Stimulated activated CD4-positive, alpha-beta T cell treated with anti-CD3 and anti-CD28 coated beads, Interleukin-12 subunit alpha, Interleukin-12 subunit beta, amount 100 ng/mL, for 24 hours (primary cell): ENCODE measurements at places on chromosomes 7 and 10.

- DNase-seq = no peak
These were observed 22.7 kb downstream of the TACR2 start for GRCh38 chr10:69394020-69394419.

DNA sequence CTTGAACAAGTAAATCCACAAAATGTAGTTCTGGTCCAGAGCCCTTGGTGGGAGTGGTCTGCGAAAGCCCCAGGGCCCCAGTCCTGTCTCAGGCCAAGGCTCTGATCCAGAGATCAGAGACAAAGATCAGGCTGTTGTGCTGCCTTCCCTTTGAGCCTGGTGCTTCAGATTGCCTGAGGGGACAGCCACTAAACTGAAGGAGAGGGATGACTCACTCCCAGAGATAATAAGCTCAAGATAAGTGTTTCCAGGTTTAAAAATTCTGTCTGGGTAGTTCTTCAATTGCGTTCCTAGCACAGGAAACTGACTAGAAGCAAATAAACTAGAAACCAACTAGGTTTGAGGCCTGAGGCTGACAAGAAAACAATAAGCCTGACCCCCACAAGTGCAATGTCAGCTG lies 190.2 kb downstream of the RAMP3 start:
- no peak for DNase-seq

- no peak for DNase-seq
These were observed 51.6 kb downstream of the PDGFA start for GRCh38 chr7:467856-468545.

DNA sequence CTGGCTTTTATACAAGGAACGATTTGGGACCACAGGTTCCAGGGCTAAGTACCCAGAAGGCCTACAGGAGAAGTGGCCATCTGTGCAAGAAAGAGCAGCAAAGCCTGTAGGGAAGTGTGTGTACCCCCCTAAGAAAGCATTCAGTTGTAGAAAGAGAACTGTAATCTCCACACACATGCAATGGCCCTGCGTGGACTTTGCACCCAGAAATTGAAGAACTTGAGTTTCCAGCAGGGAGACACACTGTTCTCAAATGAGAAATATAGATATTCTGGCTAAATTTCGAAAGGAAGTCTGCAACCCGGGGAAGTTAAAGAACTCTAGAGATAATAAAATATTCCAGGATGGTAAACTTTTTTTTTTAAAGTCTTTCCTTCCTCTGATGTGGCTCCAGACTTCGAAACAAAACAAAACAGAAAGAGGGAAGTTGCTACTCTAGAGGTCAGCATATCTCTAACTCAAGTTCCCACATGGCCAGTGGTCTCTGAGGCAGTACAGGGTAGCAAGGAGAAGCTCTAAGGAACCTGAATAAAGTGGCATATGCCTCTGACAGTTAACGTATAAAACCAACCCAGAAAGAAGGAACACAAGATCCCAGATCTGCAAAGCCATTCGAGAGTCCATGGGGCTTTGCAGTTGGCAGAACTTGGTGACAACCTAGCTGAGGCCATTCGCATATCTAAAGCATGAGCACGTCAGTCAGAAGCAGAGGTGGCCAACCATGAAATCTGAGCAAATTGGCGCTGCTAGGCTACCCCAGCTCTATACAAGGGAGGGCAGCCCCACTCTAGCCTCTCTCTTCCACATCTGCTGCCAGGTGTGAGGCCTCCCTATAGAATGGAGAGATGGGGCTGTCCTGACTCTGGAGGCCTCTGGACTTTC lies 56.6 kb downstream of the ELMO1 start:
- DNase-seq = no peak

- no peak for DNase-seq
These were observed 24.3 kb upstream of the ZRANB1 start for GRCh38 chr10:124917428-124918190.

- no peak for DNase-seq
These were observed 163.3 kb downstream of the IPMK start for GRCh38 chr10:58104351-58104751.

GRCh38 chr10:21084700-21085099 lies 187.6 kb upstream of the NEBL start:
- no peak for DNase-seq

GRCh38 chr7:471191-471865 lies 48.3 kb downstream of the PDGFA start:
- DNase-seq = no peak

DNA sequence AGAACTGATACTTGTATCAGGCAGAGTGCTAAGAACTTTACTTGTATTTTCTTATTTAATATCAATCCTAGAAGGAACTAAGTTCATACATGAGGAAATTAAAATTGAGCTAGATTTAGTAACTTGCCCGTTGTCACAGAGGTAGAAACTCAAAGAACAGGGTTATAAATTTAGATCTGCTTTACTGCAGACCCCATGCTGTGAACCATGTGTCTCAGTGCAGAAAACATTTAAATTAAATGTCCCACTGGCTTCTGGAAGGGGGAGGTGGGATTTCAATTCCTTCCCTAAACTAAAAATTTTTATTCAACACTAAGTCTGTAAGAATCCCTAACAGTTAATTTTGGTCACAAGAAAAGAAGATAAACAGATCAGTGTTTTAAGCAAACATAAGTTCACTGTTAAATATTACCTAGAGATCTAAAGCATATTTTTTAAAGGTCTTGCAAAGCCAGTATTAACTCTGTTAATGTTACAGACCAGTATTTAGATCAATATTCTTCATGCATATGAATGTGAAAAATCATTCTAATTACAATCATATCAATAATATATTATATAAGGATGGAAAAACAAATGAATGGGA lies 23.1 kb downstream of the WASL start:
- no peak for DNase-seq

- no peak for DNase-seq
These were observed 643.5 kb upstream of the POT1 start for GRCh38 chr7:125573126-125573525.

DNA sequence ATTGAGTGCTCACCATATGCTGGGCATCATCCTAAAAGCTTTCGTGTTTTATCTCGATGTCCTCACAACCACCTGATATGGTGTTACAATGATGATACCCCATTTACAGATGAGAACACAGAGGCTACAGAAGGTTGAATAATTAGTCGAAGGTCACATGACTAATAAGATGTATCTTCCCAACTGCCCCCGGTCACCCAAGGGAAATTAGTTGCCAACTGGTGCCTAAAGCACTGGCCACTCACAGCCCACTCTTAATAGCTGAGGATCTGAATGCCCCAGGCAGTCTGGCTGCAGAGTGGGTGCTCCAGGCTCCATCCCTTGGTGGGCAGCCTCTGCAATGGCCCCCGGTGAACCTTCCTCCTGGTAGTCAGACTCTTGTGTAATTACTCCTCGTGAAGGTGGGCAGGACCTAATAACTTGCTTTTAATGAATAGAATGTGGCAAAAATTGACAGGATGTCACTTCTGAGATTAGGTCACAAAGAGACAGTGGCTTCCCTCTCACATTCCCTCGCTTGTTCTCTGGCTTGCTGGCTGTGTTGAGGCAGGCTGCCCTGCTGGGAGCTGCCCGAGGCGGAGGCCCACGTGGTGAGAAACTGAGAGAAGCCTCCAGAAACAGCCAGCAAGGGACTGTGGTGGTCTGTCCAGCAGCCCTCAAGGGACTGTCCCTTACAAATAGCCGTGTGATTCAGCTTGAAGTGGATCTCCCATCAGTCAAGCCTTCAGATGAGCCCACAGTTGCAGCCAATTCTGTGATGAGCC lies 109.4 kb downstream of the ARHGAP22 start:
- no peak for DNase-seq

DNA sequence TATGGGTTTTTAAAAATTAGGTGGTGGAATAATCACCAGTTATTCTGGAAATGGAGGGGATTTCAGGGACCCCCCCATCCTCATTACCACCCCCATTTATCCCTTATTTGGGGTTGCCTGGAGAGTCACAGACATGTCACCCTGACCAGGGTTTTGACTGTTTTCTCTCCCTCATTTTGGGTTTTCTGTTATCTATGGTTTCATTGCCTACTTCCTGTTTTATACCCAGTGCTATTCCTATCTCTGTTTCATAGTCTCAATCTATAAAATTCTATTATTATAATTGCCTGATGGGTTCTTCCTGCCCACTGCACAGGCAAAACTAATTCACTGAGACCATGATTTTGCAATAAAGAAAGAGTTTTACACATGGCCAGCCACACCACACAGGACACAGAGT lies 15.9 kb upstream of the FAM221A start:
- DNase-seq = no peak

GRCh38 chr10:42623929-42624328 lies 14.4 kb downstream of the ZNF33B start:
- no peak for DNase-seq

DNA sequence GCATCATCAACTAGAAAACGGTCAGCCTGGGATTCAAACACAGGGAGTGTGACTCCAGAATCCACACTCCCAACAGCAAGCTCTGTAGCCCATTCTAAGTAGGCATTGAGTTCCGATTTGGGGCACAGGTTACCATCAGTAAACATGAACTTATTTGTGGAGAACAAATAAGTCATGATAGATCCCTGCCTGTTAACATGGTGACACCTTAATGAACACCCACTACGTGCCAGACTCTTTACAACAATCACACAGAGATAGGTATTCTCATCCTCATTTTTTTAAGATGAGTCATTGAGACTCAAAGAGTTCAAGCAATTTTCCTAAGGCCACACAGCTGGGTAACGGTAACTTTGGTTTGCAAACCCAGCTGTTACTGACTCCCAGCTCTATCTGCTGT lies 91.5 kb downstream of the LYZL2 start:
- DNase-seq = no peak

- no peak for DNase-seq
These were observed 432.0 kb downstream of the ATRNL1 start for GRCh38 chr10:115525141-115525540.

DNA sequence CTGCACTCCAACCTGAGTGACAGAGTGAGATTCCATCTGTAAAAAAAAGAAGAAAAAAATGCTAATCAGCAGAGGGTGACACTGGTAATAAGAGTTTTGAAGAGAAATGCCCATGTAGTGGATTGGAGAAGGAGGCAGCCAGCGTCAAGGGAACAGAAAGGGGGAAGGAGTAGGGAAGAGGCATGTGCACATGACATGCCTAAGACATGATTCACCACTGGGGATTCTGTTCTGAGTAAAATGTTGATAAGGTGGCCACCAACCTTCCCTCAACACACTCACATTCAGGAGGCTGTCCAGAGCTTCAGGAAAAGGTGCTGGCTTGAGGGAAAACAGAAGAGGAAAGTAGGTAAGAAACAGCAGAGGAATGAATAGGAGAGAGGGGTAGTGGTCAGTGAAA lies 39.9 kb downstream of the AKR1D1 start:
- DNase-seq = no peak

DNA sequence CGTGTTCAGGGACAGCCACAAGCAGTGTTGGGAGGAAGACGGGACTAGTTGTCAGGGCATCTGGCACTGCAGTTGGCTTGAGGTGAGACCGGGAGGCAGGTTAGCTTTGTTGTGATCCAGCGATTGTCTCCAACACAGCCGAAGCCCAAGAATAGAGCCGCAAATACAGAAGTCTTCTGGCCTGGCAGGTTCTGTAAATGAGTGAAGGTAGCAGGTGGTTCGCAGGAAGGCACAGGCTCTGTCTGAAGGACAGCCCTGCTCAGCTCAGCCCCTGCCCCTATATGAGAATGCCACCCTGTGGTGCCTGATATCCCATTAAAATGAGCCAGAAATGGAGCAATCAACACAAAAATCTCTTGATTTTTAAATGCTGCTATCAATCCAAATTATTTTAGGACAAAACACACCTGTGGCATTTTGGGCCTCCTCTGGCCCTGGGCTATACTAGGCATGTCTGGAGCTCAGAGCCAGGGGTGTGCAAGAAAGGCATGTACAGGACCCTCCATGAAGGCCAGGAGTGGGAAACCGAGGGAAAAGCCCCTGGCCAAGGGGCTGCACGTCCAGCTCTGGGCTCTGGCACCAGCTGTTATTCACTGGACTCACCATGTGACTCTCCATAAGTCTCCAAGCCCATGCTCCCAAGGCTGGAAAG lies 11.2 kb upstream of the C10orf71 start:
- no peak for DNase-seq

- DNase-seq = no peak
These were observed 9.1 kb downstream of the CELF2 start for GRCh38 chr10:11026773-11027172.

- DNase-seq = peak; percentile 32
These were observed 792 bp downstream of the ZNF746 start for GRCh38 chr7:149496642-149497391.

GRCh38 chr10:94983555-94983954 lies 45.1 kb downstream of the CYP2C9 start:
- DNase-seq = no peak

- DNase-seq = no peak
These were observed 9.1 kb downstream of the MDFIC start for GRCh38 chr7:114930829-114931655.

- no peak for DNase-seq
These were observed 50.6 kb upstream of the IL6 start for GRCh38 chr7:22676385-22676784.

DNA sequence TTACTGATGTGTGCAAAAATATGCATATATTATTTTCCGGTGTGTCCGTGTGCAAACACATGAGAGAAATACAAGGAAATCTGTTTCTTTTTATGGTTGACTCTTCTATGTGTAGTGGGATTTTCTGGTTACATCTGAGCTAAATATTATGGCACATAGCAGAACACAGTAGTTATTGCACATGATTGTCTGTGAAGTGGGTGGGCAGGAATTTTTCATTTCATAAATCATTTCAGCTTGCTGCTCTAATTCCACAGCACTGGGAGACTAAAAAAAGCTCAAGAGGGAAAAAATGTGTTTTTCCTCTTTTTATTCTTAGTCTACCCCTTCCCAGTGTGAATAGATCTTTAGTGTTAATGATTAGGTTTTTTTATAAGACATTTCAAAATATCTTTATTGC lies 197.9 kb downstream of the MBL2 start:
- no peak for DNase-seq

DNA sequence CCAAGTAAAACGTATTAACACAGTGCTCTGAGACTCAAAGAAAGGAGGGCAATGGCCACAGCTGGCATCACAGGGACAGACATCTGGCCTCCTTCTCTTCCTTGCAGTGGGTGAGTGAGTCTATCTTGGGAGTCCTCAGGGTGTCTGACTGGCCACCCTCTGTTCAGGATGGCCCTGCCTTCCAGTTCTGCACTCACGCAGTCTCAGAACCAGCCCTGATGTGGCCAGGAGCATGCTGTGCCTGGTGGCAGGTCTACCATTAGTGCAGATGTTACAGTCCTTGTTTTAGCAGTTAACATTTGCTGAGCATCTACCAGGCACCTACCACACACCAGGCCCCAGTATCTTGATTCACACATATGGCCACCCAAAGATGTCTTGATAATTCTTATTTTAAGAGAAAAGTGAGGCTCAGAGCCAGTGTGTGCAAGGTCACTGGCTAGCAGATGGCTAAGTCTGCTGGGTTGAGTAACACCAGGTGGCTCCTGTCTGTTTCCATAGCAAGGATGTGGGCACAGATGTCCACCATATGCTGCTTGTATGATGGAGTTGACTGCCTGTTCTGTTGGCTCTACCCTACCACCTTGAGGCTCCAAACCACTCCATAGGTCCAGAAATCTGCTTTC lies 23.2 kb upstream of the ARHGAP22 start:
- no peak for DNase-seq

DNA sequence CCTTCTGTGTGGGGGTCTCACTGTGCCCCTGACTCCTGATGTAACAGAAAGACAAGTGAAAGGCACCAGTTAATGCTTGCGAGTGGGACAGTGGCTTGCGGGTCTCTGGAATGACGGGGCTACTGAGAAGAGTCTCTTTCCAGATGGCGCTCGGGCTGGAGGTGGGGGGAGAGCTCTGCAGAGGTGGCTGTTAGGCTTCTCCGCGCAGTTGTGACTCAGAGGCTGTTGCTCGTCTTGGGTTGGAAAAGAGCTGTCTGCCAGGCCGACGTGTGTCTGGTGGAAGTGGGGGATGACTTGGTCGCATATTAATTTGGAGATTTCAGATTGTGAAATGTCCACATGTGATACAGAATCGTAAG lies 27.9 kb upstream of the SH2B2 start:
- DNase-seq = no peak
